OCI-LY7 (cell line): ENCODE measurements at places on chromosomes 3 and 15.

DNA sequence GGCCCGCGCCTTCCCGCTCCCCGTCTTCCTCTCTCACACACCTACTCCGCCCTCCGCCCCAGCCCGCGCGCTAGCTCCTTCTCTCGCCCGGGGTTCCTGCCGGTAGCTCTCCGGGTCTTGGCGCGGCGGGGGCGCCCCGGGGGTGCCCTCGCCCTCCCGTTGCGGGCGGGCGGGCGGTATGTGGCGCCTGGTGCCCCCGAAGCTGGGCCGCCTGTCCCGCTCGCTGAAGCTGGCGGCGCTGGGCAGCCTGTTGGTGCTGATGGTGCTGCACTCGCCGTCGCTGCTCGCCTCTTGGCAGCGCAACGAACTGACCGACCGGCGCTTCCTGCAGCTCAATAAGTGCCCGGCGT is 507 bp downstream of the DIPK2A start:
- DNase-seq, result no peak

GRCh38 chr3:175464362-175464761 is 605.2 kb downstream of the NAALADL2 start:
- DNase-seq, result no peak

DNA sequence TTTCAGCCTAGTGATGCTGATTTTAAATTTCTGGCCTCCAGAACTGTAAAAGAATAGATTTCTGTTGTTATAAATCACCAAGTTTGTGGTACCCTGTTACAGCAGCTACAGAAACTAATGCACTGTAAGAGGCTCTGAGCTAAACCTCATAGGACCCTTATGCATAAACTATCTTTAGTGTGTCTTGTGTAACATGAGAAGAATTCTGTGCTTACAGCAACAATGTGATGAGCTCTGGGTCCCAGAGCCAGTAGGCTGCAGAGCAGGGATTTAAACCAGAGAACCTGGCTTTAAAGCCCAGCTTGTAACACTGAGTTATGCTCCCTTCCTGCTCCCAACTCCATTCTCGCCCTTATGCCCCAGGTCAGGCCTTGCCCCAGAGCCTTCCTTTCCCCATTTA is 113.1 kb downstream of the THSD4 start:
- no peak for DNase-seq

- DNase-seq, result peak; percentile 41
Observed at GRCh38 chr3:23422517-23422851, 219.4 kb downstream of the UBE2E2 start.

DNA sequence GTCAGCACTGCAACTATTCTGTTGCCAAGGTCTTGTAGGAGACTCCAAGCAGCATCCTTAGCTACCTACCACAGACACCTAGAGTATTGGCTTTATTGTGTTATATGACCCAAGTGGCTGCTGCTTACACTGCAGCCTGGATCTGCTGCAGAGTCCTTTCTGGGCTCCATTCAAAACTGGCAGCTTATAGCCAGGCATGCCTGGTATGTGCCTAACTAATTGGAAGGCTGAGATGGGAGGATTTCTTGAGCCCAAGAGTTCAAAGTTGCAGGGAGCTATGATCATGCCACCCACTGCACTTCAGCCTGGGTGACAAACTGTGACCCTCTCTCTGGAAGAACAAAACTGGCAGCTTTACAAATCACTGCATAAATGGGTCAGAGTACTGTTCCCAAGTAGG is 8.6 kb downstream of the NDUFB4 start:
- DNase-seq, result no peak
